Natural killer cell (primary cell): ENCODE measurements at places on chromosomes 16 and 17. TPM values are rescaled to one million over a fixed set of nuclear protein-coding genes. Genes with fewer than 3 reads are reported as not detected.

The PRSS53 gene
- 7.4 TPM for total RNA-seq

The CCL15 gene
- total RNA-seq: not detected

The NOD2 gene
- total RNA-seq: 2.9 TPM

The SLC2A4 gene
- total RNA-seq: not detected

The NOXO1 gene
- total RNA-seq: not detected

The FNDC8 gene
- total RNA-seq: not detected

The ELMO3 gene
- total RNA-seq: 3.3 TPM

The ENPP7 gene
- not detected for total RNA-seq

The JUP gene
- total RNA-seq: 1.8 TPM

The GUCY2D gene
- not detected for total RNA-seq

The GNAO1 gene
- 0.45 TPM for total RNA-seq

The PIGS gene
- total RNA-seq: 95.3 TPM

The METTL16 gene
- 36.9 TPM for total RNA-seq

The ARHGAP23 gene
- 1.8 TPM for total RNA-seq

The NLE1 gene
- total RNA-seq: 7.9 TPM

The TACO1 gene
- total RNA-seq: 7.1 TPM

The MYL4 gene
- total RNA-seq: not detected

The KRTAP4-2 gene
- not detected for total RNA-seq

The TMC8 gene
- total RNA-seq: 435 TPM

The GPR139 gene
- not detected for total RNA-seq

The PRAC1 gene
- not detected for total RNA-seq

The DHRS7C gene
- total RNA-seq: not detected
